ENCODE measurements at places on chromosomes 3 and 15.

DNA sequence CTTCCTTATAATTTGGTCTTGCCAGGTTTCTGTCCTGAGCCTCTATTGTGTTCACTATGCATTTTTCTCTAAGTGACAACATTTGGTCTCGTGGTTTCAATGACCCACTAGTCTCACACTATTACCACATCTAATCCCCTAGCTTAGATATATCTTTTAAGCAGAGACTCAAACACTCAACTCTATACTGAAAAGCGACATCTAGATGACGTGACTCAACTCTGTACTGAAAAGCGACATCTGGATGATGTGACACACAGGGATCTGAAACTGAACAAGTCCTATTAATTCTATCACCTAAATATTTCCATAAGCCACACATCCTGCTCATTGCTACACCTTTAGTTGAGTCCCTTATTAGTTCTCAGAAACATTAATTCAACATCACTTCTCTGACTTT, 141.7 kb upstream of the MBNL1 start:
- DNase-seq = no peak

DNA sequence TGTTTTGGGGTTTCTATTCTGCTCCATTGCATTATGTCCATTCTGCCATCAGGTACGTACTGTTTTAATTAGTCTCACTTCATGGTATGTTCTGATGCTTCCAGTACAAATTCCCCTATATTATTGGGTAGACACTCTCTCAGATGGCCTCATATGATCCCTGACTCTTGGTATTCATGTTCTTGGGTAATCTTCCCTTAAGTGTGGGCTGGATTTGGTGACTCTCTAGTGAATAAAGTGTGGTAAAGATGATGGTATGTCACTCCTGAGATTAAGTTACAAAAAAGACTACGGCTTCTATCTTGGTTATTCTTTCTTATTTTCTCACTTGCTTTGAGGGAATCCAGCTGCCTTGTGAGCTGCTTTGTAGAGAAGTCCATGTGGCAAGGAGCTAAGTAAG, 89.6 kb upstream of the TBC1D5 start:
- no peak for DNase-seq

DNA sequence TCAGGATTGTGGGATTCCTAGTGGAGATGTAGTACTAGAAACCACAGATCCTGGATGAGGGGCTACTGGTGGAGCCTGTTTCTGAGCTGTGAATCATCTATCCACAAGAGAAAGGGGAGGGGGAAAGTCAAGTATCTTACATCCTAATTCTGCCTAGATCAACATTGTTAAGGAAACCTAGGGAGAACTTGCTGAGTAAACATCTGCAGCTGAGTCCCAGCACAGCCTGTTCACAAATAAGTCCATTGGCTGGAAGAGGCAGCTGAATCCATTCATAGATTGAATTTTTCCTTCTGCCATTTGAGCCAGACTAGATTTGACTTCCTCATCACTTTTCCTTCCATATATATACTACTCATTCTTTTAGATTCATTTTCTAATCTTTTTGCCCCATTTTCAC, 460.5 kb downstream of the TUSC7 start:
- DNase-seq = no peak

DNA sequence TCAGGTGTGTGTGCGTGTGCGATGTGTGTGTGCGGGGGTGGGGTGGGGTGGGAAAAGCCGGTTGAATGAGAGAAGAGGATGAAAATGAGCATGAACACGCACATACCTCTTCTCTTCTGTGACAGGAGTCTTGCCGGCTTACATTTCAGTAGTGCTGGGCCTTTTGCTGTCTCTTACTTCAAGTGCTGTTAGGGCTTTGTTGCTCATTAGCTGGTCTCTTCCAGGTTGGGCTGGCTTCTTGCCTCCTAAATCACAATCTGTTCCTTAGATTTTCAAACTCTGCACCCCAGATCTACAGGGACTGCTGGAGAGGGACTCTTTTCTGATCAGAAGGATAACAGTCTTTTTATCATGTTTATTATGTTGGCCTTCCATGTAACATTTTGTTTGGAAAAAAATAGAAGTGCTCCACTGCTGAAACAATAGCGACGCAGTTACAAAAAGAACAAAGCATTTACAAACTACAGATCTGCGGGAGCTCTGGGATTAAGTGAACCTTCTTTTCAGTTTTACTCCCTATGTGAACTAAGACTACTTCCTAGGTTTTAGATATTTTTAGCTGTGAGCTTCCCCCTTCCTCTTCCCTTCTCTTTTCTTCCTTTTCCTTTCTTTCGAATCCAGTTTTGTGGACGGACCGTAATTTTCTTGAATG, 48.5 kb downstream of the USP13 start:
- no peak for DNase-seq

- DNase-seq = no peak
These were observed 360.2 kb downstream of the EPHB1 start for GRCh38 chr3:135155228-135155627.

DNA sequence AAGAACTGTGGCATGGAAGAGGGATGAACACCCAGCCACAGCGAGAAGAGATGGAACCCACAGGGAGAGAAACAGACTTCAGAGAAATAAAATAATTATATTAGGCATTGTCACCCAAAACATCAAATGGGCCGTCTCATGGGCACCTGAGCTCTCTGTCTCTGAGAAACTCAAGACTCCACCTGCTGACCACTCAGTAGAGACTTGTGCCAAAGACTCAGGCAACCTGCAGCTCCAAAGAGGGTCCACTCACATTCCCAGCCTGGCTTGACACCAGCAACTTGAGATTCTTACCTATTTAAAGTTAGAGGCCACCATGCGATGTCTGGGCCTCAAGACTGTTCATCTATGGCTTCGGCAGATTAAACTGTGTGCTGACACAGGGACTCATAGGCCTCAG, 12.0 kb downstream of the SEMA5B start:
- no peak for DNase-seq
